Astrocyte (in vitro differentiated cells and primary cell): ENCODE measurements at places on chromosomes 11 and 22. TPM values are rescaled to one million over a fixed set of nuclear protein-coding genes. Genes with fewer than 3 reads are reported as not detected.

The VSIG10L2 gene
- total RNA-seq, result not detected in 2 replicates

The LRP4 gene
- 19.0 and 19.9 TPM in 2 replicates for total RNA-seq

The ARHGAP32 gene
- 20.6 and 21.6 TPM in 2 replicates for total RNA-seq

The FERMT3 gene
- total RNA-seq, result 1.3 and 1.6 TPM in 2 replicates

The TPBGL gene
- total RNA-seq, result 0.20 and 0.41 TPM in 2 replicates

The OR5D18 gene
- total RNA-seq, result not detected in 2 replicates

The UVRAG gene
- 14.5 and 15.3 TPM in 2 replicates for total RNA-seq

The MS4A3 gene
- total RNA-seq, result not detected in 2 replicates

The DNHD1 gene
- 8.2 and 8.3 TPM in 2 replicates for total RNA-seq

The NRGN gene
- 1.5 and 1.7 TPM in 2 replicates for total RNA-seq

The OR51B2 gene
- total RNA-seq, result not detected in 2 replicates

The OR8G1 gene
- total RNA-seq, result not detected in 2 replicates

The OR5AK2 gene
- total RNA-seq, result not detected in 2 replicates

The KRTAP5-9 gene
- 0.43 TPM in 1 of 2 replicates, not detected in the other for total RNA-seq
